CD4-positive, alpha-beta T cell treated with Interleukin-4 for 1 hour (primary cell): ENCODE measurements at places on chromosomes 6 and 20.

DNA sequence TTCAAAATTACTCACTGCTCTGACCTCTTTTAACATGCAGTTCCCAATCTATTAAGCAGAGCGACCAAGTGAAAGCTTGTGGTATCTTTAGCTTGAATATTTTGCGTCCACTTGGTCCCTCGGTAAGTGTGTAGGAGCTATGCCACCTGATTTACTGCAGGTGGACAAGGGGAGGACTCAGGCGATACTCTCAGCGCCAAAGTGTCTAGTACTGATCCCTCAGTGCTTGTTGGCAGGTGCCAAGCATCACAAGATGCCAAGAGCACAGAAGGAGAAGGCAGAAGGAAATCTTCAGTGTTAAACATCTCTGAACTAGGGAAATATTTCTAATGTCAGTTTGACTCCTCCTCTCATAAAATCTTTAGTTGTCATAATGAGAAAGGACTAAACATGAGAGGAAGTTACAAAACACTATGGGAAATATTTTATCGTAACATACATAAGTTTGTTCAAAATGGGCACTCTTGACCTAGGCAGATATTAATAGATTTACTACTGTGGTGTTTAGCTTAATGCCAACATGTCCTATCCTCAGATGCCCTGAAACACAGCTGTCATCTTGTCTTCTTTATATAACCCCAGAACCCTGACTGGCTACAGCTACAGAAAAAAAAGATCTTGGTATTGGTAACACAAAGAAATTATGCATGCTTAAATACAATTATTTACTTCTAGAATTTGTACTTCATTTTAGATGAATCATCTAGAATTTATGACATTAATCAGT is 19.5 kb downstream of the NHLRC1 start:
- DNase-seq, result no peak

DNA sequence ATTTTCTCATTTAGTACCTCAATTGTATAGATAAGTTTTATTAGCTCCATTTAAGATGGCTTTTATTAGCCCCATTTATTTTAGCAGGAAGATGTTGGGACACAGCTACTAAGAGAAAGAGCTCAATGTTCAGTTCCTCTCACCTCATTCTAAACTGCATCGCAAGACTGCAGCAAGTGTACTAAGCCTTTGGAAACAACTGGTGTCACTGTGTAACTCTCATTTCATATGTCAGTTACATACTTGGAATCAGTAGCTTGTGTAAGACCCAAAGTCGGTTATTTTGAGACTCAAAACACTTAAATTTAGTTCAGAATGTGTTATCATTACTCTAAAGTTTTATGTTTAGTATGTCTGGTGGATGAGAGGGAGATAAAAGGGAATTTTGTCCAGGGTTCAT is 482.9 kb downstream of the BMP2 start:
- no peak for DNase-seq

DNA sequence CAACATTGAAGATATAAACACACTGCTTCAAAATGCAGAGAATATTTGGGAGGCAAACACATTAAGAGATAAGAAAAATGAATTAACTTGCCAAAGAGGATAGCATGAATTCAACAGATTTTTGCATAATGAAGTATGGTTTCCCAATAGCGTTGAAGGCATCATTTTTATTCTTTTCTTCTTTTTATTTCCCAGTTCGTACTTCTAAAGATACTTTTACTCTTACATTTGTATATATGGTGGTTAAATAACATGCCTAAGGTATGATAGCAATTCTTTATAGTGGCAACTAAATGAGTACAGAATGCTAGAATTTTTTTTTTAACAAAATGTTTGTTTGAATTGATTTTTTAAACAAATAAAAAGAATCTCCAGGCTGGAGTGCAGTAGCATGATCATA is 473.4 kb upstream of the MARCKS start:
- no peak for DNase-seq

DNA sequence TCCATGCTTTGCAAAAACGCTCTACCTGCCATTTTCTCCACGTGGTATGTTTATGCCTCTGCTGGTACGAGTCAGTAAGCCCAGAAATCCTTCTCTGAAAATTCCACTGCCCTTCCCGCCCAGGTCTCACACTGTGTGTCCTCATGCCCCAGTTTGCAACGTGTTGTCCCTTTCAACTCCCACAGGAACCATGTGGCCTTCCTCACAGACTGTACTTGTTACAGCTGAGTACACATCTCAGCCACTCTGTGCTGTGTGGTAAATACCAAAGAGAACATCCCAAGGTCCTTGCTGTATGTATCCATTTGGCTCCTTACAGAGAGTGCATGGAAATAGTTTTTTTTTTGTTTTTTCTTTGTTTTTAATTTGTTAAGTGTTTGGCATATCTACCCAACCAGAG is 56.9 kb downstream of the RTN4IP1 start:
- no peak for DNase-seq

GRCh38 chr6:107418118-107418517 is 41.2 kb downstream of the PDSS2 start:
- DNase-seq, result no peak
